ENCODE measurements at places on chromosomes 16 and 17.

- peak; percentile 92 for DNase-seq
Observed at GRCh38 chr16:89917773-89918452, 749 bp upstream of the MC1R start.

DNA sequence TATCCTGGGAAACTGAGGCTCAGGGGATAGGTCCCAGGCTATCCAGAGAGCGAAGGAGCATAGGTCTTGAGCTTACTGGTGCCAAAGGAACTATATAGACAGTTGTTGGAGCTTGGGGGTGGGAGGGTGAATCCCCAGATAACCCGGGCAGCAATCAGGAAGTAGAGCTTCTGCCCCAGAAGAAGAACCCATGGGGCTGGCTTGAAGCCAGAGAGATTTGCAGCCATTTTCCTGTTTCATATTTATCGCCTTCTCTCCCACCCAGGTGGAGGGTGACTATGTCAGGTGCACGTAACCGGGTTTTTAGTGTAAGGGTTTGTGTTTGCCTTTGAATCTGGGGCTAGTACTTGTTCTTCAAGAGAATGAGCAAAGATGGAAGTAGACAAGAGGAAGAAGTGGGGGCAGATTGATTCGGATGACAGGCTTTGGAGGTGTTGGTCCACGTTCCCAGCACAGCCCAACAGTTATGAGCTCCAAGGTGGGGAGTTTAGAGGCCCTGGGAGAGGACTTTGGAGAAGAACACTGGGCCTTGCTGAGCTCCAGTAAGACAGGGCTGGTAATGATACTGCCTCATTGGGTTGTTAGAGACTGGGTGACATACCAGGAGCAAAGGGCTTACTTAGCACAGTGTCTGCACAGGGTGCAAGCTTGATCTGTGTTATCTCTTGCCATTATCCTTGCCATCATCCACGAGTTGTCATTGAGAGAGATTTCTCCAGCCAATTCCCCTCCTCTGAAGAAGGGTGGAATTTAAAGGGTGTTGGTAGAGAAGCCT is 145.6 kb downstream of the CCDC182 start:
- no peak for DNase-seq

GRCh38 chr17:44555099-44555498 is 2.2 kb upstream of the FZD2 start:
- DNase-seq, result no peak

- DNase-seq, result no peak
Observed at GRCh38 chr17:32976131-32976530, 15.5 kb upstream of the SPACA3 start.

DNA sequence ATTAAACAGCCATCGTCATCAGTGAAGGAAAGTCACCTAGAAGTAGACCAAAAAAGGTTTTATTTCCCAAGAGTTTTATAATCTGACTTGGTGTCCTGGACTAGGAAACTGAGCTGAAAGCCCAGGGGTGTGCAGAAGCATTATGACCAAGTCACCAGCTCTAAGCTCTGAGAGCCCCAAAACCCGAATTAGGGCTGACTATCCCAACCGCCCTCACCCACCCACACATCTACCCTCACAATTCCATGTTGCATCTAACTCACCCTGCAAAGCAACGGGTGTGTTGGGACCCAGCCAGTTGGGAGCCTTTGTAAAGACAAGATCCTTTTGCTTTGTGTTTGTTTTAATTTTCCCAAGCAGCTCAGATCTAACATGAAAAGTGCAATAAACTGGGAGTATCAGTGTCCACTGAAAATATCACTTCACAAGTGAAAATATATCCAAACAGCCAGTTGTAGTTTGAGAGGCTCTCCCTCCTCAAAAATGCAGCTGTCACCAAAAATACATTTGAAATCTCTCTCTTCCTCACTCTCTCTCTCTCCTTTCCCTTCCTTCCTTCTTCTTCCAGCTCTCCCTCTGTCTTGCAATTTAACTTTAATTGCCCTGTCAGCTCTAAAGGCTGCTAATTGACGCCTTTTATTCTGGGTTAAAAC is 16.2 kb upstream of the NOG start:
- no peak for DNase-seq

DNA sequence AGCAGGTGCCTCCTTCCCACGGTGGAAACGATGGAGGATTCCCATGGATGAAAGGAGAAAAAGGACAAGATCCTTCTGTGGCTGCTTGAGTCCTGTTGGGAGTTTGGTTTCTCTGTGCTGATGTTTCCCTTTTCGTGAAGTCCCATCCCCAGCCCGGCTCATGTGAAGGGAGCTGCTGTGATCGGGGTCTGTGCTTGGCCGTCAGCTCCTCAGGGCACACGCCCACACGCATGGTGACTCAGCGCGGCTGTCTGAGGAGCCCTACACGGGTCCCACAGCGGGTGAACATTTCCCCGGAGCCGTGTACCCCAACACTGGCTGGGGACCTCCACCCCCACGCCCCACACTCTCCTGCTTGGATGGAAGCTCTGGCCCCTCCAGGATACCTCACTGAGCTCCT is 44.5 kb upstream of the SSTR5 start:
- no peak for DNase-seq

- no peak for DNase-seq
Observed at GRCh38 chr16:9033125-9033830, 58.2 kb upstream of the HAPSTR1 start.

GRCh38 chr17:75008373-75008772 is 4.1 kb upstream of the MRPL58 start:
- DNase-seq, result peak; percentile 44
